ENCODE measurements at places on chromosomes 1 and 21.

- peak; percentile 23 for DNase-seq
Measured at GRCh38 chr1:81760477-81761097, 40.1 kb upstream of the ADGRL2 start.

- DNase-seq = no peak
Measured at GRCh38 chr1:213676736-213677135, 311.0 kb upstream of the PROX1 start.

DNA sequence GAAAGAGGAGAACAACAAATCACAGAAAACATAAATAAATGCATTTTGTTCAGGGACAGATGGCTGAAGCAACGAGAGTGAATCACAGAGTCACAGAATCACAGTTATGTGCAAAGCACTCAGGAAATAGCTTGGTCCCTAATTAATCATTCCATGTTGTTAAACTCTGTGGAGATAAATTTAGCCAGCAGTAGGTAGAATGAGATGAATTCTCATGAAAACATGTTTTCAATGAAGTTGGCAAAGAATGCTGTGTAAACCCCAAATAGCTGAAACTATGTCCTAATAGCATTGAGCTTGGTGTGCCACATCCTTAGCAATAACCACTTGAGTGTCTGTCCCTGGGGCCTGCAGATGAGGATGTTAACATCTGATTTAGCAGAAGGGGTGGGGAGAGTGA, 20.4 kb downstream of the LEPR start:
- no peak for DNase-seq

GRCh38 chr1:151916726-151917370, 7.5 kb upstream of the THEM4 start:
- DNase-seq = no peak

GRCh38 chr1:111802110-111802509, 46.4 kb downstream of the DDX20 start:
- no peak for DNase-seq

GRCh38 chr1:32336591-32336932, 529 bp upstream of the MARCKSL1 start:
- no peak for DNase-seq

DNA sequence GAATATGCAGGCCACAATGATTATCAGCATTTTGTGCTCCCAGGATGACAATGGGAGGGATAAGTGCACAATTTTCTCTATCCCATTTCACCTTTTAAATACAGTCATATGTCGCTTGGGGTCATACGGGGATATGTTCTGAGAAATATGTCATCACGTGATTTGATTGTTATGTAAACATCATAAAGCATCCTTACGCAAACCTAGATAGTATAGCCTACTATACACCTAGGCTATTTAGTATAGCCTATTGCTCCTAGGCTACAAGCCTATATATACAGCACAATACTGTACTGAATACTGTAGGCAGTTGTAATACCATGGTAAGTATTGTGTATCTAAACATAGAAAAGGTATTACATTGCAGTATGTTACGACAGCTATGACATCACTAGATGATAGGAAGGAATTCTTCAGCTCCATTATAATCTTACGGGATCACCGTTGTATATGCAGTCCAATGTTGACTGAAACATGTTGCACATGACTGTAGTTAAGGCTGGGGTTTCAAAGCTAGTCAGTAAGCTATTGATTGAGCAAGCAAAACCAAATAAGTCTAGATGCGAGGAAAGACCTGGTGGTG, 18.9 kb downstream of the RUSC1 start:
- no peak for DNase-seq

DNA sequence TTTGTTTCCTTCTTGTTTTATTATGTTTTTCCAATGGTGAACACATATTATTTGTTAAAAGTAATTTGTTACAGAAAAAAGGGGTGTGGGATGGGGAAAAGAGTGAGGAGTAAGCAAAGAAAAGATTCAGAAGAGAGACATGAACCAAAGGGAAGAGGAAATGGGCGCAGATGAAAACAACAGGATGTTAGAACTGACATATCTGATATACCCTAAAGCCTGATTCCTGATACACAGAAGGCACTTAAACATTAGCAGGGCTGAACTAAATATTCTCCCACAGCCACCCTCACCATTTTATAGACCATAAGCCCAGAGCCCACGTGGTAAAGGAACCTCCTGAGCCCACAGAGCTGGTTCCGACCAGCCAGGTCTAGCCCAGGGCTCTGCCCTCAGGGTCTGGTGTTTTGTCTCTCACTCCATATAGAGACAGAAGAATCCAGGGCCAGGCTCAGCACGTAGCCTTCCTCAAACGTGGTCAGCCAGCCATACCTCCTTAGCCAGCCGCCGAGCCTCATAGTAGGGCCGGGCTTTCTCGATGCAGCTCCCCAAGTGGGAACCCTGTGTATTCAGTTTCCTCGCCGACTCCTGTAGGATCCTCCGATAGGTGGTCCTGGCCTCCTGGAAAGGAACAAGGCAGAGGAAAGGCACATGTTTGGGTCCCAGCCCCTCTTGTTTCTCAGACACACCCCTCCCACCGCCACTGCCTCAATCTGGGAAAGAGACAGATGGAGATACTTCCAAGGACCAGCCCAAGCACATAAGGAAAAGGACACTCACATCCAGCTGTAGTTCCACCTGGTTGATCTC, 9.5 kb downstream of the SH3BP5L start:
- no peak for DNase-seq

DNA sequence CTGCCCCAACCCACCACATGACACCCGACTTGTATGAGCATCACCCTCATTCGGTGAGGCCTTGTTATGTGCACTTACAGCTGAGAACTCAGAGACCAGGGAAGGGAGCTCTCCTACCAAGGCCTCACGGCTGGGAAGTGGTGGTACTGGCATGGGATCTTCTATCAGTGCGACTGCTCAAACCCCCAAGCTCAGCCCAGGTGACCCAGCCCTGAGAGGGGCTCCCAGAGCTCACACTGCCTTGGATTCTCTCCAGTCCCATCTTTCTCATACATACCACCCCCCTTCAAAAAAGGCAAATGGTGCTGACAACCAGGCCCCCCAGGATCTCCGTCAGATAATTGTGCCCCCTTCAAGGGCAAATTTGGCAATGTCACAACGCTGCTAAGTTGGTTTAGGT, 777 bp upstream of the PLA2G2F start:
- no peak for DNase-seq

DNA sequence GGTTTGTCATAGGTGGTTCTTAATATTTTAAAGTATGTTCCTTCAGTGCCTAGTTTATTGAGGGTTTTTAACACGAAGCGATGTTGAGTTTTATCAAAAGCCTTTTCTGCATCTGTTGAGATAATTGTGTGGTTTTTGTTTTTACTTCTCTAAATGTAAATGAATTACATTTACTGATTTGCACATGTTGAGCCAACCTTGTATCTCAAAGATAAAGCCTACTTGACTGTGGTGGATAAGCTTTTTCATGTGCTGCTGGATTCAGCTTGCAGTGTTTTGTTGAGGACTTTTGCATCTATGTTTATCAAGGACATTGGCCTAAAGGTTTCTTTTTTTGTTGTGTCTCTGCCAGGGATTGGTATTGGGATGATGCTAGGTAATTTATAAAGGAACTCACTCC, 142.5 kb downstream of the PRDM2 start:
- DNase-seq = no peak

DNA sequence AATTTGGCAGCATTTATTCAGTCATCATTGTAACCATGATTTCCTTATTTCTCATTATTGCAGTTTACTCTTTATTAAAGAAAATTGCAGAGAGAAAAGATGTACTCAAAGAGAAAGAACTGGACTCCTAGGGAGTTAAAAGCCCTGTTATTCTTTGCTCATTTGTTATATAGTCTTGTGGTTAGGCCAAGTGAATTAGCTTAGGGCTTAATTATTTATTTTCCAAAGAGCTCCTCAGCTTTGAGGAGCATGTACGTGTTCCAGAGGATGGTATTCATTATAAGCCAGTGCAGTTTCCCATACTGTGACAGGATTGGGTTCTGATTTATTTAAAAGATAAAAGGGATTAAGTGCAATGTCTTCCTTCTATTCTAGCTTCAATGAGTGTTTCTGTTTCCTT, 86.4 kb downstream of the GPR161 start:
- DNase-seq = no peak

- peak; percentile 96 for DNase-seq
Measured at GRCh38 chr1:229844675-229845074, 218.6 kb downstream of the URB2 start.

- DNase-seq = peak; percentile 57
Measured at GRCh38 chr1:187689129-187689528, 860.4 kb downstream of the PLA2G4A start.

- no peak for DNase-seq
Measured at GRCh38 chr21:19535356-19535755, 1131.8 kb upstream of the TMPRSS15 start.

- no peak for DNase-seq
Measured at GRCh38 chr1:58109646-58110200, 436.8 kb downstream of the OMA1 start.

- DNase-seq = no peak
Measured at GRCh38 chr1:84427250-84428188, 29.2 kb downstream of the DNASE2B start.

- DNase-seq = peak; percentile 26
Measured at GRCh38 chr1:89631816-89632656, 884 bp upstream of the LRRC8C start.

DNA sequence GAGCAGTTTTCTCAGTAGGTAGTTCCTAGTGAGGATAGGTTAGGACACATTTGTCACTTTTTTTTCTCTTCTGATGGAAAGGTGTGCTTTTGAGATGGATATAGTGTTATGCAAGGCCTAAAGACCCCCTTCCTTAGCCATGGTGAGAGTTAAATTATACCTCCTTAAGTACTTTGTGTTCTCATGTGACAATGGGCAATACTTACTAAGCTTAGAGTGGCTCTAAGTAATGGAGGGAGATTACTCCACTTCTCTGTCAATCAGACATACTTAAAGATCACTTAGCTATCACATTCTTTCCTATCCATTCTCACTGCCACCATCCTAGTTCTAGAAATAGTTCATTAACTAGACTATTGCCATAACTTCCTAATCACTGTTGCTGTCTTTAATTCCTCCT, 265.6 kb downstream of the PBX1 start:
- DNase-seq = no peak

GRCh38 chr1:54342288-54342687, 63.9 kb downstream of the SSBP3 start:
- no peak for DNase-seq

GRCh38 chr1:36425791-36426190, 24.5 kb downstream of the OSCP1 start:
- DNase-seq = no peak

DNA sequence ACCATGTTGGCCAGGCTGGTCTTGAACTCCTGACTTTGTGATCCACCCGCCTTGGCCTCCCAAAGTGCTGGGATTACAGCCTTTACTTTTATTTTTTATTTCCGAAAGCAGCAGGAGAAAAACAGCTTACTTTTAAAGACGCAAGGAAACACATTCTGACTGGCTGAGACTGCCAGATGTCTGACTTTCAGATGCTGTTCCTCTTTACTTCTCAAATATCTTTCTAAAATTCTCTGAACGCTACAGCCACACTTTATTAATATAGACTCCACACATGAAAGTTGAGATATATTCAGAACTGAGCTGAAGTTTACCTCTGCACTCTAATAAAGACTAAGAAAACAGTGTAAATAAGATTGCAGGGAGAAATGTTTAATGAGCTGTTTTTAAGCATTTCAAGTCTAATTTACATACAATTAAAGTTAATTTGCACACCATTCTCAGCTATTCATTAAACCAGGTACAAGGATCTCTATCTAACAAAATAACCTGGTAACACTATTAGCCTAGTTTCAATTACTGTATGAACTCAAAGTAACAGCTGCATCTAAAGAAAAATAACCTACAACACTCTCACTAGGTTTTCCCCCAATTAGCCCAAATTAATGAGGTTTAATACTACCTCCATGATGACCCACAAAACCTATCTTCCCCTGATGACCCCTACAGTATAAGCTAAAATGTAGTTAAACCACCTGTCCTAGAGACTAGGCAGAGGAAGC, 24.9 kb downstream of the WASF2 start:
- DNase-seq = no peak

- no peak for DNase-seq
Measured at GRCh38 chr1:162485236-162485635, 12.4 kb upstream of the UHMK1 start.

DNA sequence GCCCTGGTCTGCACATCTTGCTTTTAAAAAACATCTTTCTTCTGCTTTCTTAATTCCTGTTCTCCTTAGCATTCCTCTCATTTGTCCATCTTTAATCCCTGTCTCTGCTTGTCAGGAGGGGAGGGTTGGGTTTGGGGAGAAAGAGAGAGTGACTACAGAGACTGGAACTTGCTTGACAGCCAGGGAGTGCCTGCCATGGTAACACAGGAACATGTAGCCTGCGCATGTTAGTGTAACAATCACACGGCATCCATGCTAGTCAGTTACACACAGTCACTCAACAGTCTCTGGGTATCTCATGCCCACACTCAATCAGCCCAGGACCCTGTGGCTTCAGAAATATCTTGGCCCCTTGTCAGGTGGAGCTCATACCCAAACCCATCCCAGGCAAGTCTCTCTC, 818 bp upstream of the TFAP2E start:
- no peak for DNase-seq

- no peak for DNase-seq
Measured at GRCh38 chr1:111649227-111649626, 29.6 kb downstream of the RAP1A start.

DNA sequence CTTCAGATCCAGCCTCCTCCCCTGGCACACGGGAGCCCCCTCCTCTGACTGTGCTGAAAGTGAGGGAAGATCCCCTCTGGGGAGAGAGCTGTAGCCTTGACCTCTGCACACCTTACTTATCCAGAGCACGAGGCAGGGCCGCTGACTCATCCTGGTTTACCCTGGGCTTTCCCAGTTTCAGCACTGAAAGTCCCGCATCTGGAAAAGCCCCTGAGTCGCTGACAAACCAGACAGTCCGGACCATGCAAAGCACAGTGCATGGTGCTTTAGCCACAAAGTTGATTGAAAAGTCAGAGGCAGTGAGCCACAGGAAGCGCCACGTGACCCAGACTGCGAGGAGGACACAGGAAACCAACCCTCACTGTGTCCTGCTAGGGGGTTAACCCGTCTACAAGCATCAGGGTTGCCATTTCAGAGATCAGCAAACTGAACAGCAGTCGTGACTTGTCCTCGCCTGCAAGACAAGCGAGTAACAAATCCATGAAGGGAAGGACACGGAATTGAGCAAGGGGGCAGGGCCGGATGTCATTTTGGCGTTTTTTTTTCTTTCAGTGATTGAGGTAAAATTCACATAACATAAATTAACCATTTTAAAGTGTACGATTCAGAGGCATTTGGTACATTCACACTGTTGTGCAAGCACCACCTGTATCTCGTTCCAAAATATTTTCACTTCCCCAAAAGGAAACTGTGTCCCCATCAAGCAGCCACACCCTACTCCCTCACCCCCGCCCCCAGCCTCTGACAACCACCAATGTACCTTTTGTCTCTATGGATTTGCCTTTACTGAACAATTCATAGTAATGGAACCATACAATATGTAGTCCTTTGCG, 19.9 kb upstream of the IFNGR2 start:
- DNase-seq = no peak

GRCh38 chr21:31733551-31734149, 1.7 kb upstream of the SCAF4 start:
- no peak for DNase-seq

- DNase-seq = no peak
Measured at GRCh38 chr1:233608988-233609387, 4.9 kb upstream of the KCNK1 start.

Measured in NCI-H2171 treated with DMSO at 0.1 percent for 48 hours (cell line).